ENCODE measurements at places on chromosomes 16 and 17.

GRCh38 chr16:78092758-78093157, 6.7 kb upstream of the WWOX start:
- no peak for DNase-seq

DNA sequence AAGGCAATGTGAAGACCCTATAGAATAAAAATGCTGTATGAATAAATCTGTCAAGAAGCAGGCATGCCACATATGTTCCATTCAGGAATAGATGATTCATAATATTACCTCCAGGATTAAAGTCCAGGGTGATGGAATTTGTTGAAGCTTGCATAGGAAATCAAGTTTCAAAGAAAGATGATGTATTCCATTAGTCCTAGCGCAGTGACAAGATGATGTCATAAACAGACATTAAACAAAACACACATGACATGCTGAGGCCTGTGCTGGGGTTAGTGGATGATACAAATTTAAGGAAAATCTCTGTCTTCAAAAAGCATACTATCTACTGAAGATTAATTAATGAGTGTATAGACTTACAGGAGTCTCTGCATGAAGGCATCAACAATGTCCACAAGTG, 1025.2 kb downstream of the CDH11 start:
- no peak for DNase-seq

DNA sequence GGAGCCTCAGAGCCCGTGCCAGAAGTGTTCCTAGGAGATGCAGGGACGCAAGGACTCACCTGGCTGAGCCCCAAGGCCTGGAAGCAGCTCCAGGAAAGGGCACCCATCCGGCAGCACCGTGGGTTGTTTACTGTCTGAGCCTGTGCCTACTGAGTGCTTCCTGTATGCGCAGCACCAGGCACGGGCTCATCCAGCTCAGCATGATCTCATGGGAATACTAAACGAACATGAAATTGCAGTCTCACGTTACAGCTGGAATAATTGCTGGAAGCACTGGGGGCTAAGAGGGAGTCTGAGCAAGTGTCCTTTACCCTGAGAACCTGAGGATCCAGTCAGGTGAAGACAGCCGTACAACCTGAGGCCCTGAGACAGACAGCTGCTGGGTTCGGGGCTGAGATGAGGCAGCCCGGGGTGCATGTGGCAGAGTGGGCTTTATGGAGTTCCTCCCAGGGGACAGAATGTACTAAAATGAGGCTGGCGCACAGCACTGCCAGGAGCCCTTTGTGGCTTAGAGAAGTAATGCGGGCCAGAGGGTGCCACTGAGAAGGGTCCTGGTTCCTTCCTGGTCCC, 5.4 kb downstream of the CTRL start:
- DNase-seq, result no peak

- peak; percentile 28 for DNase-seq
These were observed 69.2 kb downstream of the CDC27 start for GRCh38 chr17:47119746-47120520.

DNA sequence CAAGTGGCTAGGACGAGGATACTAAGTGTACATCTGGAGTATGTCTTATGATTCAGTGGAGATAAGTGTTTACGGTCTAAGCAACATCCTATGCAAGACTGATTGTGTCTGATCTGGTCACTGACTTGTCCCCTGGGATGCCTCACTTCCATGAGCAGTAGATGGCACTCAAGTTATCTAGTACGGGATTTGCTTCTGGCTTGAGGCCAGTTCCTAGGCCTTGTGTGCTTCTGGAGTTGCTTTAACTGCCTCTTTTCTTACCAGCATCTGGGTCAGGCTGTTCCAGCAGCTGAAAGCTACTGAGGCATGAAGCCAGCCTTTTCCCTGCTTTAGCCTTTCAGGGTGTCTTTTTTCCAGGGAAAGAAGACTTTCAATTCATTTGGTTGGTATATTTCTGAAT, 23.0 kb downstream of the SUPT6H start:
- peak; percentile 72 for DNase-seq

- peak; percentile 92 for DNase-seq
These were observed 105.4 kb downstream of the FTO start for GRCh38 chr16:53809088-53809932.

DNA sequence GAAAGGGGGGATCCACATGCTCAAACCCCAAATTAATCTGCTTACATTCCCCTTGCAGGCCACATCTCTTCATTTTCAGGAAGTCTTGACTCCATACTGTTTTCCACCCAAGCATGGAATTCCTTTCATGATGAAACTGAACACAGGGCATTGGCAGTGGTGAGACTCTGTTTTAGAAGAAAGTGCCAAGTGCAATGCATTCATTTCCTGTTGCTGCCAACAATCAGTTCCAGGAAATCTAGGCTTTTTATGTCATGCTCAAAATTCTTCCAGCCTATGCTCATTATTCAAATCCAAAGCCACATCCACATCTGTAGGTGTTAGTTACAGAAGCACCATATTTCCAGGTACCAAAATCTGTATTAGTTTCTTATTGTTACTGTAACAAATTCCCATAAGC, 4.1 kb downstream of the CCL2 start:
- DNase-seq, result no peak

- DNase-seq, result peak; percentile 97
These were observed at the start of gene SLFN11 for GRCh38 chr17:35373534-35373983. Gene SLFN11, minus strand, starts transcription at chr17:35373621. Its CDS starts 9,814 bp downstream, at chr17:35363807.

- no peak for DNase-seq
These were observed 352.3 kb downstream of the UTP18 start for GRCh38 chr17:51612692-51613091.

GRCh38 chr16:5024632-5025031, 9.1 kb downstream of the NAGPA start:
- no peak for DNase-seq

- peak; percentile 12 for DNase-seq
These were observed 117.0 kb downstream of the RGS9 start for GRCh38 chr17:65254166-65254565.

- no peak for DNase-seq
These were observed 44.8 kb downstream of the GLG1 start for GRCh38 chr16:74562117-74562516.

GRCh38 chr17:42526031-42526444, 10.0 kb upstream of the NAGLU start:
- DNase-seq, result no peak

DNA sequence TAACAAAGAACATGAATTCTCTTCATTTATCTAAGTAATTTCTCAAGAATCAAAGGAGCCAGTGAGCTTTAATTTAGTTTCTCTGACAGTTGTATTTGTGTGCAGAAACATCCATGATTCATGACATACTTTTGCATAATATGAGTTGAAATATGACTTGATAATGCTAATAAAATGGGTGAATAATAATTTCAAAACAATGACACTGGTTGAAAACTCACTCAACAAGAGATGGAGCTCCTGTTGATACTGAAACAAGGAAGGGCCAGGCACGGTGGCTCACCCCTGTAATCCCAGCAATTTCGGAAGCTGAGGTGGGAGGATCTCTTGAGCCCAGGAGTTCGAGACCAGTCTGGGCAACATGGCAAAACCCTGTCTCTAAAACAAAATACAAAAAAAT, 147.0 kb downstream of the MAP2K6 start:
- DNase-seq, result no peak
